ENCODE measurements at places on chromosomes 3 and 15.
A peak's percentile ranks its signal among the peaks of the same experiment; 100 is the strongest.

DNA sequence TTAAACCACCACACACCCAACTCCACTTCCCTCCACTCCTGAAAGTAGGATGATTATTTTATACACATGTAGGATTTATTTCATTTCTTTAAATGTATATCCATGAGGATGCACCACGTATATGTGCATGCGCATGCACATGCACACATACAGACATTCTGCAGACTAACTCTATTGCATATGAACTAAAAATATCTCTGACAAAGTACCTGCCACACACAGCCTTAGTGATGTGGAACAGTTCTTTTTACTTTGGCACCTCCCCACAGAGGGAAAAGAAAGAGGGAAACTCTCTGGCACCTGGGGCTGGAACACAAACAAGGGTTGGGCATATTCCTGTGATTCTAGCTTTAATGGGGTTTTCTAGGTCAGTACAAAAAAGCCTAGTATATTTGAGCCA lies 138.2 kb downstream of the CLASP2 start:
- no peak for DNase-seq

GRCh38 chr15:68512052-68512451 lies 66.7 kb upstream of the CORO2B start:
- no peak for DNase-seq

DNA sequence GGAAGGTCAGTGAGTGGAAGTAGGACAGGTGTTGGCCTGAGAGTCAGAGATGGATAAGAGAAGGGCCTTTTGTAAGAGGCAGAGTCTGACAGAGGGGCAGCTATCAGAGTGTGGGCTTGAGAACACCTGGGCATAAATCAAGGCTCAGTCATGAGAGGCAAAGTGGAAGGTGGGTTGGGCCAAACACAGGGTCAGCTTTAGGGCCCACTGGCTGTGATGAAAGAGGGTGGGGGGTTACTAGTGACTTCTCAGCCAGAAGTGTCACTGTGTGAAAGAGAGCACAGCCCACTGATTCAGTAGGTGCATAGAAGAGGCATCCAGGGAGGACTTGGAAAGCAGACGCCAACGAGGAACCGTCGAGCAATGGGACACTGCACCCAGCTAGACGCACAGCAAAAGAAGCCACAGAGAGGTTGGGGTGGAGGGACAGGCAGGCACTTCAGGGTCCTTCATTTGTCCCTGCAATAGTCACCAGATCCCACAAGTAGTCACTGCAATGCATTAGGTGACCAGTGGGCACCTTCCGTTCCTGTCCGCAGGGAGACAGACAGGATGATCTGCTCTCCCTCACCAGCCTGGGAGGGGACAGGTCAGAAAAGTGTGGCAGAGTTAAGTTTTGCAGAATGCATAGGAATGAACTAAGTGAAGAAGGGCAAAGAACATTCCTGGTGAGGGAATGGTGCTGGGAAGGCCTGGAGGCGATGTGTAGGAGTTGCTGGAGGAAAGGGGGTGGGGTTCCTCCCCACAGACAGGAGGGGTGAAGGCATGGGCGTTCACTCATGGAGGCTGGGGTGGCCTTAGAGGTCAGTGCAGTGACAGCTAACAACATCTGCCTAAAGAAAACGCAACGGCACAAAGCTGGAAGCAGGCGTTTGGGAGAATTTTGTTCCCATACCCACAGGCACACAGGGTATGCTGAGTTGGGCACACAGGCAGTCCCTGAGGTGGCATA lies 36.3 kb downstream of the MESD start:
- no peak for DNase-seq

GRCh38 chr15:98955961-98956723 lies 51.5 kb downstream of the PGPEP1L start:
- peak; percentile 58 for DNase-seq

DNA sequence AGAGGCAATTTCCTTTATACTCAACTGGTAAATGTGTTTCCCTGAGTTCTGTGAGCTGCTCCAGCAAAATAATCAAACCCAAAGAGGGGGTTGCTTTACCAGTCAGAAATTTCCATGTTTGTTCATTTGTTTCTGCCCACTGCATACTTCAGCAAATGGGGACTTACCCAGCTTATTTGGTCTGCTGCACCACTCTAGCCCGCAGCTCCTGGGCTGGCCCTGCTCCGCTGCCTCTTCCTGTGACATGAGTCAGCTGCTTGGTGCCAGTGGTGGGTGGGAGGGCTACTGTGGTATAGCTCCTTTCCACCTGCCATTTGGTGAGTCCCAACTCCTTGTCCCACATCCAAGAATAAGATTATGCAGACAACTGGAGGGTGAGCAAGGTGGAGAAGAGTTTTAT lies 644.2 kb downstream of the MCTP2 start:
- DNase-seq, result no peak

- no peak for DNase-seq
Observed at GRCh38 chr15:40563426-40563825, 1.4 kb downstream of the CCDC32 start.
